ENCODE measurements at places on chromosomes 12 and 14.

GRCh38 chr14:79175671-79176070, 1005.5 kb downstream of the NRXN3 start:
- DNase-seq: no peak

GRCh38 chr12:27672643-27673042, 23.6 kb upstream of the REP15 start:
- no peak for DNase-seq

DNA sequence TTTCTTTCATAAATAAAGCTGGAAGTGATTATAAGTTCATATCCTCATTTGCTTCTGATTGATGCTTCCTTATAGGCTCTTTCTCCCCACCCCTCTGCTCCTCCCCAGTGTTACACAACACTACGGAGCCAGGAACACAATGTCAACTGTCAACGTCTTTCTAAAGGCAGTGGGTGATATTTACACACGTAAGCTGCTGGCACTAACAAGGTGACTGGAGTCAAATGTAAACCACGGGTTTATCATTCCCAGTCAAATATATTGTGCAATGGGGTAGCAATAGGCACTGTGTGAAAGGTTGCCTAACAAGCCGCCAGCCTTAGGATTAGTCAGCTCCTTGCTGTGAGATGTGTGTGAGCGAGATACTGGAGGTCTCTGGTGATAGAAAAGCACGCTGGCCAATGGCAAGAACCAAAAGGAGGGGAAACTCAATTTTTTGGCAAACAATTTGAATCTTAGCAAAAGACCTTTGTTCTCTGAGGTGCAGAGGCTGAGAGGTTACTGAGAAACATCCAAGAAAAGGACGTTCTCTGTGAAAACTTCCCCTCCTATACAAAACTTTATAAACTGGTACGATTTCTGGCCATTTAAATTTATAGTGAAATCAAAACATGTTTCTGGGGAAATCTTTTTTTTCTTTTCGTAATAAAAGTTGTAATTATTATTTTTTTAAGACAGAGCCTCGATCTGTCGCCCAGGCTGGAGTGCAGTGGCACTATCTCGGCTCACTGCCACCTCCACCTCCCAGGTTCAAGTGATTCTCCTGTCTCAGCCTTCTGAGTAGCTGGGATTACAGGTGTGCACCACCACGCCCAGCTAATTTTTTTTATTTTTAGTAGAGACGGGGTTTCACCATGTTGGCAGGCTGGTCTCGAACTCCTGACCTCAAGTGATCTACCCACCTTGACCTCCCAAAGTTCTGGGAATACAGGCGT, 22.3 kb upstream of the HECTD1 start:
- DNase-seq: no peak

DNA sequence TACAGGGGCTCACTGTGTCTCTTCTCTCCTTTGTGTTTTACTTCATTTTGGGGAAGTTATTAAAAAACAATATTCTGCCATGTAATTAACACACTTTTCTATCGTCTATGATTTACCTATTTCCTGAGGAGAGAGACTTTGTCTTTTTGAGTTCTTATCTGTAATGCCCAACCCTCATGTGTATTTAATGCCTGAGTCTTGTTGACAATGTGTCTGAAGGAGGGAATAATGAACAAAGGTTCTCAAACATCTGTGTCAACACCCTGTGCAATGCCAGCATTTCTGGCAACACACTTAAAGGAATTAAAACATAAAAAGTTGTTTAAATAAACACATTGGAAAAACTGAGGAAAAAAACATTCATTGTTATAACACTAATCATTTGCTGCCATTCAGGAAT, 147.1 kb downstream of the SLC15A5 start:
- DNase-seq: no peak

GRCh38 chr14:100393362-100393761, 70.2 kb downstream of the SLC25A47 start:
- no peak for DNase-seq

DNA sequence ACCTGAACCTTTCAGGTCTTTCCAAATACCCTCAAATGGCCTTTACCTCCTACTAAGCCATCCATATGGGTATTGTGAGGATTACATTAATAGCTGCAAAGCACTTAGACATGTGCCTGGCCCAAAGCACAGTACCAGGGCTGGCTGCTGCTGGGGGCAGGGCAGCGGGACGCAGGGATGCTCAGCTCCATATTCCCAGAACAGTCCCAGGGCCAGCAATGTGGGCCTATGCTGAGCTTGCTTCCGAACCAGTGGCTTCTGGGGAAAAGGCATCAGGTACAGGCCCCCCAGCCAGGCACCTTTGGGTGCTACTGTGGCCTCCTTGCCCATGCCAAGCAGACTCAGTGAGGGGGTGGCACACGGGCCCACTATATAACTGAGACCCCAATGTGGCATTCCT, 10.4 kb downstream of the ACTN1 start:
- DNase-seq: no peak

DNA sequence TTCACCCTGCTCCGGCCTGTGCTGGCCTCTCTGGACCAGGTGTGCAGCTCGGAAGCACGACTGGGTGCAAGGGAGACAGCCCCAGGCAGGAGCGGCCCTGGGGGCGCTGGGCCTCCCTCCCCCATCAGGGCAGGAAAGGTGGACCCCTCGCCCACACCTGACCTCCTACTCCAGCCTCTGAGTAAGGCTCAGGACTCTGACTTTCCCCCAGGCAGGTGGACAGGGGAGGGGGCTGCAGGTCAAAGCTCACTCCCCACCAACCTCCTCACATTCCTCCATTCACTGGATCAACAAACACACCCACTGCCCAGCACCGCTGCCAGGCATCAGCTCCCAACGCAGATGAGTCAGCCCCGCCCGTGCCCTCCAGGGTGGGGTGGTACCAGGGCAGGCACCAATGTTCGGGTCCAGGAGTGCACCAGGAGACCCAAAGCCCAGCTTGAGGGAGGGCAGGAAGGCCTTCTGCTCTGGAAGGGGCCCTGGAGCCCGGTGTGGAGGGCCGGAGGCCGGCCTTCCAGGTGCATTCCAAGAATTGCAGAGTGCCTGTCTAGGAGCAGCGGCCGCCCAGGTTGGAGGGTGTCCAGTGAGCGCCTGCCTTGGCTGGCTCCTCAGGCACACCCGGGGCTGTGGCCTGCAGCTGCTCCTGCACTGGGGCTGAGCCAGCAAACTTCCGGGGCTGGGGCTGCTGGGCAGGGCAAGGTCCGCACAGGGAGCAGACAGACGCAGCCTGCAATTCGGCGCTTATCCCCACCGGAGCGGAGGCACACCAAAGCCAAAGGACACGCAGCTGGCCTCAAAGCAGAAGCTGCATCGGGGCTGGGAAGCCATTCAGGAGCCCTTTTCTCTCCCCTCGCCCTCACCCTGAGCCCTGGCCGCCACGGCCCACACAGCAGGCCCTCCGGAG, 1.6 kb upstream of the INF2 start:
- no peak for DNase-seq

GRCh38 chr14:79080040-79080439, 909.9 kb downstream of the NRXN3 start:
- no peak for DNase-seq

DNA sequence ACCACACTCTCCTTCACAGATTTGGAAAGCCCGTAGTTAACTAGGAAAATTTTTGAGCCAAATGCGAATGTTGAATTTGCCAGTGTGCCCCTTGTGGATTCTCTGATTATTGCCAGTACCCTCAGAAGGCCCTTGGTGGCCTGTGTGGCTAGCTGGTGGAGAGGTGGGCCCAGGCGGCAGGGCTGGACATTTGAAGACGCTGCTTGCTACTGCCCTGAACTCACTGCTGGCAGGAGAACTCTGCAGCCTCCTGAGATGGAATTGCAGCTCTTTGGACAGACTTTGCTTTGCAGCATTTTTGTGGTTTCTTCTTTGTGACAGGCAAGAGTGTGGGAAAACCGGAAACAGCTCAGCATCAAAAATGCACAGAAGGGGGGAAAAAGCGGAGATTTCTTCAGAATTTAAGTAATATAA, 97.6 kb downstream of the TGFB3 start:
- DNase-seq: no peak

GRCh38 chr14:87467578-87467977, 525.4 kb downstream of the GALC start:
- DNase-seq: no peak

- no peak for DNase-seq
Observed at GRCh38 chr12:10289005-10289754, 18.5 kb upstream of the KLRD1 start.

DNA sequence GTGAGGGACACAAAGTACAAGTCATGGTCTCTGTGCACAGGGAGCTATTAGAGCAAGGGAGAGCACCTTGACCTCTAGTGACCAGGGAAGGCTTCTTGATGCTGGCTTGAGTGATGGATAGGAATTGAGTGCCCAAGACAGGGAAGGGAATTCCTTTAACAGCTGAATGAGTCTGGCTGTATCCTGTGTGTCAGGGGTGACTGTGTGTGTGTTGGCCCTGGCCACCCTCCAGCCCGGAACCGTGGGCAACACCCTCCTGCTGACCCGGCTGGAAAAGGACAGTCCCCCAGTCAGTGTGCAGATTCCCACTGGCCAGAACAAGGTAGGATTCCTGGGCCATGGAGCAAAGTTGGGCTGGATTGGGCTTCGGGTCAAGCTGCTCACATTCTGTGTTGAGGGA, 5.5 kb upstream of the PFDN5 start:
- no peak for DNase-seq

DNA sequence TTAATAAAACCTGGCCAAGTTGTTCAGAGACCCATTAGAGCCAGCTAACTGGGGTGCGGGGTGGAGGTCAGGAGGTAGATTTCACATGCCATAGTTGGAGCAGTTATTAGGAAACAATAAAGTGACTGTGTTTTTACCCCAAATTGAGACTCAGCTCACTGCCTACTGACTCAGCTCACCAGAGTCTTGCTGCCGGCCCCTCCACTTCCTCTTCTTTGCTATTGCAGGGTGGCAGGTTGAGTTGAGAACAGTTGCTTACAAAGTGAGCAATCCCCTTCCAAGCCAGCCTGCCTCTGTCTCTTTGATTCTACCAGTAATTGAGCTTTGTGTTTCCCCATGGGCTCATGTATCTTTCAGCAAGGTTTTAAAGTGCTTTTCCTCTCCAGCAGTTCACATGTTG, 12.9 kb downstream of the ST8SIA1 start:
- no peak for DNase-seq

DNA sequence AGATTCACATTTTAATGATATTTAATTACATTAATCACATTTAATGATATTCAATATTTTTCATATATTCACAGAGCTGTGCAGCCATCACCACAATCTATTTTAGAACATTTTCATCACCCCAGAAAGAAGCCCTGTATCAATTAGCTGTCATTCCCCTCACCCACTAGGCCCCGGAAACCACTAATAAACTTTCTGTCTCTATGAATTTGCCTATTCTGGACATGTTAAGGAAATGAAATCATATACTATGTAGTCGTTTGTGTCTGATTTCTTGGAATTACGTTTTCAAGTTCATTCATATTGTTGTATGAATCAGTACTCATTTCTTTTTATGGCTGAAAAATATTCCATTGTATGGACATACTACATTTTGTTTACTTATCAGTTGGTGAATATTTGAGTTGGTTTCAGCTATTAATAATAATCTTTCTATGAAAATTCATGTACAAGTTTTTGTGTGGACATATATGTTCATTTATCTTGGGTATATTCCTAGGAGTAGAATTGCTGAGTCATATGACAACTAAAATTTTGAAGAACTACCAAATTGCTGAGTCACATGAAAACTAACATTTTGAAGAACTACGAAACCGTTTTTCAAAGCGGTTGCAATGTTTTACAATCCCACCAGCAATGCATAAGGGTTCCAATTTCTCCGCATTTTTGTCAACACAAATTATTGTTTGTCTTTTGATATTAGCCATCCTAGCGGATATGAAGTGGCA, 11.7 kb upstream of the OTOGL start:
- no peak for DNase-seq

- no peak for DNase-seq
Observed at GRCh38 chr14:100810861-100811461, 15.0 kb upstream of the MEG3 start.

DNA sequence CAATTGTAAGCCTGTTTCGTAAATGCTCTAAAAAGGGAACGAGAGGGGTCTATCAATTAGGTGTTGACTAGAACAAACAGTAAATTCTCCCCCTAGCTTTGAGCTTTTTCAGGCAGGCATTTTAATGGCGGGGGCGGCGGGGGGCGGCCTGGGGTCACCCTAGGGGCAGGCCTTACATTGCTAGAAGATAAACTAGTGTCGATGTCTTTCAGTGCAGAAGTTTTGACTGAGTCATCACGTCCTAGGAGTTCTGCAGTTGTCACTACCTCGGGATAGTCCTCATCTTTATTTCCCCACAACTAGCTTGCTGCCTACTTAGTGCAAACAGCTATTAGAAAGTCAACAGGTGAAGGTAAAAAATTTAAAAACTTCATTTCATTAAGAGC, 1.6 kb downstream of the ATP6V1D start:
- no peak for DNase-seq

GRCh38 chr12:29208060-29208459, 59.0 kb downstream of the FAR2 start:
- DNase-seq: no peak

GRCh38 chr14:66359500-66359899, 126.7 kb upstream of the CCDC196 start:
- DNase-seq: peak; percentile 83

GRCh38 chr12:65561798-65562382, 262.4 kb upstream of the HMGA2 start:
- DNase-seq: no peak

DNA sequence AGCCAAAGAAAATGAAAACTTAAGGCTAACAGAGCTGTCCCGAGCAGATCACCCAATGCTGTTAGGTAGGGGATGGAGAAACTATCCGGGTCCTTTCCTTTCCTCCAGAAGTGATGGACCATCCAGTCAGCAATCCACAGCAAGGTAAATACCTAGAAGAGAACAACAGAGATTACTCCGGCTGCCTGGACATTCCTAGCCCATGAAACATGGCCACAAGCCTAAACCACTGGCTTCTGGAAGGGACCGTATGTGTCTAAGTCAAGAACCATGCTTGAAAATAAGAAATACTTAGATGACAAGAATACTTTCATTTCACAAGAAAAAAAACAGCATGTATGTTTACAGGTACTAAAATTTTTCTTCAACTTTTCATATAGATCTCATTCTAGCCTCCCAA, 152.9 kb downstream of the SLC41A2 start:
- DNase-seq: no peak
